ENCODE measurements at places on chromosomes 11 and 22.

- H3K4me1 ChIP-seq, result peaks cover 3% of the 10 kb centered on the region
- H3K4me3 ChIP-seq, result peak overlapping the region; percentile 15
- peak; percentile 84 for DNase-seq
- no peaks in the 10 kb centered on the region for H3K27me3 ChIP-seq
- H3K27ac ChIP-seq, result peak overlapping the region; percentile 42
- no peaks in the 10 kb centered on the region for H3K36me3 ChIP-seq
Measured at GRCh38 chr11:65454696-65455456, 32.3 kb downstream of the NEAT1 start.

- no peak for DNase-seq
- H3K27ac ChIP-seq, result no peak overlapping the region
- H3K4me3 ChIP-seq, result no peak overlapping the region
- no peaks in the 10 kb centered on the region for H3K27me3 ChIP-seq
- H3K4me1 ChIP-seq, result peaks cover 6% of the 10 kb centered on the region
Measured at GRCh38 chr11:47991894-47992293, 11.5 kb downstream of the PTPRJ start.

GRCh38 chr11:76698321-76699043, 27.9 kb upstream of the LRRC32 start:
- H3K27me3 ChIP-seq, result no peaks in the 10 kb centered on the region
- no peak overlapping the region for H3K27ac ChIP-seq
- no peaks in the 10 kb centered on the region for H3K36me3 ChIP-seq
- no peak for DNase-seq
- peaks cover 26% of the 10 kb centered on the region for H3K4me1 ChIP-seq

- peaks cover 6% of the 10 kb centered on the region for H3K4me1 ChIP-seq
- DNase-seq, result no peak
- H3K4me3 ChIP-seq, result no peak overlapping the region
- H3K27ac ChIP-seq, result no peak overlapping the region
Measured at GRCh38 chr22:44943701-44944324, 66.0 kb downstream of the PHF21B start.

DNA sequence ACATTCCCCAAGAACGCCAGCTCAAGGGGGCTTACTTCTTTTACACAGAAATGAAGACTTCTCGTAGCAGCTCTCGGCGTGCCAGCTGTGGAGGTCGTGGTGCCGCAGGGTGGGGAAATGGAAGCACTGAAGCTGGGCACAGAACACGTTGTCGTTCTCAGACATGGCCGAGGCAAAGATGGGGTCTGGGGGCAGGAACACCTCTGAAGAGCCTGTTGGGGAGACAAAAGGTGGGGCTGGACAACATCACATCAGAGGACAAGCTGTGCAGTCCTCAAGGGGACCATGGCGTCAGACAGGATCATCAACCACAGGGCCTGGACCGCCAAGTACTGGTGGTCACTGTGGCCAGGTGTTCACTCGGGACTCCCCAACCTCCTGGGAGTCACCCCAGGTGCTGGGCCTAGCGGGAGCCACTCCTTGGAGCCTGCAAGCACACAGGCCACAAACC, 65.2 kb downstream of the DGCR2 start:
- peaks cover 3% of the 10 kb centered on the region for H3K4me1 ChIP-seq
- H3K27ac ChIP-seq, result no peak overlapping the region
- peaks cover 66% of the 10 kb centered on the region for H3K36me3 ChIP-seq

GRCh38 chr11:86459682-86460460, 85.2 kb downstream of the CCDC81 start:
- H3K27ac ChIP-seq, result no peak overlapping the region
- no peak for DNase-seq
- peaks cover 18% of the 10 kb centered on the region for H3K4me1 ChIP-seq
- no peaks in the 10 kb centered on the region for H3K27me3 ChIP-seq

All from trophoblast cell (in vitro differentiated cells and primary cell).